ENCODE measurements at places on chromosomes 12 and 14.

- DNase-seq, result no peak
Observed at GRCh38 chr12:104136577-104136976, 1.4 kb downstream of the NFYB start.

GRCh38 chr12:72075891-72076557 is 137.4 kb downstream of the TPH2 start:
- no peak for DNase-seq

DNA sequence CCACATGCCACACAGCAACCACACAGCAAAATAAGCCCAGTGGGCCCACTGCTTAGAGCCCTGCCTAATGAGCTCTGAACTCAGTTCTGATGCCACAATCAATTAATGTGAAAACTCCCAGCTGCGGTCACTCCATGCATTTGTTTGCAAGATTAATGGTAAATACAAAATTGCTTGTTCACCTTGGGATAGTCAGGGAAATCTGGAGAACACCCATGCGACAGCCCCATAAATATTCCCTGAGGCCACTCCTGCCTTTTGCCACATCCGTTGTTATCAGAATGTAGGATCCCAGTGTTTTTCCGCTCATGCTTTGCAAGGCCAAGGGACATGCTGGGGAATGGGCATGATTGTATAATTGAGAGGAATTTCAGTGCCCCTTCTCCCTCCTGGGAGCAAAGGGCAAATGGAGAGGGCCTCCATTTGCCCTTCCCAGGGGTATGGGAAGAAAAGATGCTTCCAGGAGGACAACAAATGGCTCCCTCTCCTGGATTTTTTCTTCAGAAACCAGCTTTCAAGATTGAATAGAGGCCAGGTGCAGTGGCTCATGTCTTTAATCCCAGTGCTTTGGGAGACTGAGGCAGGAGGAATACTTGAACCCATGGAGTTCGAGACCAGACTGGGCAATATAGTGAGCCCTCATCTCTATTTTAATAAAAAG is 30.8 kb upstream of the CMKLR1 start:
- no peak for DNase-seq

- no peak for DNase-seq
Observed at GRCh38 chr12:130354407-130354806, 16.7 kb downstream of the PIWIL1 start.

- no peak for DNase-seq
Observed at GRCh38 chr12:132481771-132482745, 7.9 kb upstream of the FBRSL1 start.

DNA sequence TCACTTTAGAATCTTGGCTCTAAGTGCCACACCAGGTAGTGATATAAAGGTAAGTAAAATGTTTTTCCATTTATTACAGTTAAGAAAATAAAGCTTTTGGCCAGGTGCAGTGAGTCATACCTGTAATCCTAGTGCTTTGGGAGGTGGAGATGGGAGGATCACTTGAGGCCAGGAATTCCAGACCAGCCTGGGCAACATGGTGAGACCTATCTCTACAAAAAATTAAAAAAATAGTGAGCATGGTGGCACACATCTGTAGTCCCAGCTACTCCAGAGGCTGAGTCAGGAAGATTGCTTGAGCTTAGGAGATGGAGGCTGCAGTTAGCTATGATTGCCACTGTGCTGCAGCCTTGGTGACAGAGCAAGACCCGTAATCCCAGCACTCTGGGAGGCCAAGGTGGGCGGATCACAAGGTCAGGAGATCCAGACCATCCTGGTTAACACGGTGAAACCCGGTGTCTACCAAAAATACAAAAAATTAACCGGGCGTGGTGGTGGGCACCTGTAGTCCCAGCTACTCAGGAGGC is 5.0 kb downstream of the FANCM start:
- DNase-seq, result no peak

GRCh38 chr14:87667659-87668058 is 325.3 kb downstream of the GALC start:
- DNase-seq, result no peak

- no peak for DNase-seq
Observed at GRCh38 chr12:28543021-28543890, 353.0 kb downstream of the CCDC91 start.

- DNase-seq, result no peak
Observed at GRCh38 chr14:65840118-65840751, 427.7 kb downstream of the FUT8 start.

GRCh38 chr12:11630046-11630706 is 19.3 kb upstream of the ETV6 start:
- no peak for DNase-seq

- no peak for DNase-seq
Observed at GRCh38 chr14:65769151-65769550, 356.6 kb downstream of the FUT8 start.

DNA sequence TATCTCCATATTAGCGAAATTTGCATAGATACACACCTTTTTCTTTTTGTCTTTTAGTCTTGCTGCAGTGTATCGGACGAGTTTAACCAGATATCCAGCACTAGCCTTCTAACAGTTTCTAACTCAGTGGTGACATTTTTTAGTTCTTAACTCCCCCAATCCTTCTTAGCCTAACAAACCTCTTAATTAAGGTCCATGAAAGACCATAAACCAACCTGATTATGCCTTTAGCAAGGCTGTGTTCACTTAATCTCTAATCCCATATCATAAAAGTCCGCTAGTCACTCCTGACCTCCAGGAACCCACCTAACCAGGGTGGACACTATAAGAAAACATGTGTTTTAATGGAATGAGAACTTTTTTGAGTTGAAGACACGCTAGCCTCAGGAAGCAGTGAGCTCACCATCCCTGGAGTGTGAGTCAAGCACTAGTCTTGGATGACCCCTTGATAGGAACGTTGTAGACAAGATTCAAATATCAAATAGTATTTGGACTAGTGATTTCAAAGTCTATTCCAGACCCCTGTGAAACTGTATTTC is 9.5 kb downstream of the CDKN1B start:
- DNase-seq, result no peak

- no peak for DNase-seq
Observed at GRCh38 chr14:67490196-67490595, 1.7 kb upstream of the TMEM229B start.

- DNase-seq, result no peak
Observed at GRCh38 chr12:52333321-52333720, 12.1 kb upstream of the KRT83 start.

DNA sequence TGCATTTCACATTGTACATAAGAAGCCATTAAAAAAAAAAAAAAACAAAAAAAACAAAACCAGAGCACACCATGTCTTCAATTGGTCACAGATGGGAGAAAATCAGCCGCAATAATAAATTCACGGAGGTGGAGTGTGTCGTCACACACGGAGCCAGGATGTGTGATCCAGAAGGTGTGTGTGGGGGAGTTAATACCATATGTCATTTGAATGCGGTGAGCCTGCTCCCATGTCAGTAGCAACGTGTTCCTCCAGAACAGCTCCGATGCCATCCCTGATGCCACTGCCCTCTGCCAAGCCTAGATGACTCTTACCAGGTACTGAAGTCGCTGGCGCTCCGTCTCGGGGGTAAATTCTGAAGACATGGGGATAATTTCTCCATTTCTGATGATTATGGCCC is 197.8 kb downstream of the PPM1H start:
- no peak for DNase-seq

DNA sequence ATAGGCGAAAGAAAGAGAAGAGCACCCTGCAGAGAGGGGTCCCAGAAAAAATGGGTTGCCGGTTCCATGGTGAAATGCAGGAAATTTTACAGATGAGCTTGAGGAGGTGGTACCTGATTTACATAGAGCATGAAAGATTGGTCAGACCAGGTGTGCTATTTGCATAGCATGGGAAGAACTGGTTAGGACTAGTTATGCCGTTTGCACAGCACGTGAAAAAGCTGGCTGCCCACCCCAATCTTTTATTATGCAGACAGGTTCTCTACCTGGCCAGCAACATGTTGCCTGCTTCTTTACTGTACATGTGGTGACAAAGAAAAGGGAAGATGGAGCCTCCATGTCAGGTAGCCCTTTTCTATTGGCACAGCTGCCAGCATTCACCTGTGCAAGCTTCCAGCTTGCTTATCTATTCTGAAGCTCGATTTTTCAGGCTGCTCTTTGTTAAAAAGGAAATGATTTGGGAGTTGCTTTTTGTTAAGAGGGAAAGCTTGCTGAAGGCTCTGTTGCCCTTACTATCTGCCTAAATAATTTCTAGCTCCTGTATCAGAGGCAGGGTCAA is 62.9 kb upstream of the ELK3 start:
- no peak for DNase-seq

DNA sequence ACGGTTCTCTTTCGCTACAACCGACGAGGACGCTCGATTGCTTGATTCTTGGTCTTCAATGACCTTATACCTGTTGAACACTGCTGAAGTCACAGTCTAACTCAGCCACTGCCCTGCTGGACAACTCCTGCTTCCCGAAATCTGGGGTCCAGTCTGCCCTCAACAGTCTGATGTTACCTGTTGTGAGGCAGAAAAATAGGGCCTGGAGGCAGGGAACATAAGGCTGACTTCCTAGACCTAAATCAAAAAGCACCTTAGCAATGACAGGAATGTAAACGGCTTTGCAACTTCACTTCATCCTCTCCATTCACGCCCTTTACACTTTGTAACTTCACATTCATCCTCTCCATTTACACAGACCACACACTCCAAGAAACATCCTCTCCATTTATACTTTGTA is 597 bp upstream of the GLTP start:
- DNase-seq, result no peak

DNA sequence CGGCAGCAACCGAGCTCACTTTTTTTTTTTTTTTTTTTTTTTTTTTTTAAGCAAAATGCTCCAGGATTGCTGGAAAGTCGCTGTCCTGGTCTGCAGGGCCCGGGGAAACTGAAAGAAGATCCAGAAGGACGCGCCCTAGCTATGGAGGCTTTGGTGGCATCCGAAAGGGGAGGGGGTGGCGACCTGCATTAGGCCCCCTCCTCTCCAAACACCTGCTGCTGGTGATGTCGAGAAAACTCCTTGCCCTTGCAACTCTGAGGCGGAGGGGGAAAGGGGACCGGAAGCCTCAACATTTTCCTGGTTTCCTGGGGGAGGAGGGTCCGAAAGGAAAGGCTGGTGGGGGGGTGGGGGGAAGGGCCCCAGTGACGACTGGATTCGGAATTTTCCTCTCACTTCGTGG is 421.1 kb downstream of the VRK1 start:
- no peak for DNase-seq

- DNase-seq, result no peak
Observed at GRCh38 chr12:79086541-79087296, 222.1 kb downstream of the SYT1 start.

DNA sequence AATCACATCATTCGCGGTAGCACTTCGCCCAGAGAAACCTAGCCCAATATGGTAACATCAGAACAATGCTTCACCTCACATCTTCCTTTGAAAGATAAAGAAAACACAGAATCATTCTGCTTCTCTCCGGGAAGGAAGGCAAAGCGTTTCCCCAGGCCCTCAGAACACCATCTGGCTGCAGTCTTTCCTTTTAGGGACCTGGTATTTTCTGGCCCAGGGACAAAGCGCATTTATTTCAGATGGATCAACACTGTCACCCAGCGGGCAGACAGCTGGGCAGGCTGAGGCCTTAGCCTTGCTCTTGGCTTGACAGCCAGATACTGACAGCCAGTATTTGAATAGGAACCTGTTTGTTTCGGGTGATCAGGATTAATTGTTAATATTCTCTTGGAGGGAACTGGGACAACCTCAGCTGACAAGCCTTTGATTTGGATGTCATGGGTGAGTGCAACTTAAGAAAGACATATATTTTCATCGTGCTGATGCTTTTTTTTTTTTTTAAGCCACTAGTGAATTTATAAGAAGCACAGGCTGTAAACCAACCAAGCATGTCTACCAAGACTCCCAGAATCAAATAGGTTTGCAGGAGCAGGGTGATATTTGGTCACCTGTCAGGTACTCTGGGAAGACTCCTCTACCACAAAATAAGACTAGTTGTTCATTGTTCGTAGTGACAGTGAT is 118.9 kb downstream of the VEZT start:
- DNase-seq, result no peak

GRCh38 chr12:43832463-43833168 is 3.3 kb upstream of the TMEM117 start:
- no peak for DNase-seq

GRCh38 chr14:92625213-92625612 is 111.6 kb downstream of the RIN3 start:
- DNase-seq, result no peak

GRCh38 chr12:7444076-7444475 is at the start of gene CD163L1:
TSS of gene CD163L1 (minus strand) at chr12:7444153. CDS start at chr12:7444127, 26 bp downstream.
- no peak for DNase-seq

GRCh38 chr14:85399186-85399585 is 130.8 kb upstream of the FLRT2 start:
- no peak for DNase-seq

DNA sequence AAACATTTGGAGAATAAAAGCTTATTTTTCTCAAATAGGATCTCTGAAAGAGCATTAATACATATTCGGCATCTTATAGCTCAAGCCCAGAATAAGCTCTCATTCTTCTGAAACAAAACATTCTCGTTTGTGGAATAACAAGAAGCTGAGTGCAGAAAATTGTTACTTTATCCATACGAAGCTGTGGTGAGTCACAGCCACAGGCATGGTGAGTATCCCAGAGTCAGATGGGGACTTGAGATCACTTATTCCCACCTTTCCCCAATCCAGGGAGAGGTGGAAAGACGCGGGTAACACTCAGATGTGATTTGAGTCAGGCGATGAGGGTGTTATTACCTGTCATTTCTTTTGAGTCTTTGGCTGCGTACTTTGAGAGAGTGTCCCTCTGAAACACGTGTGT is 214.6 kb upstream of the TMEM132C start:
- DNase-seq, result no peak

GRCh38 chr14:100589760-100590469 is 2.7 kb upstream of the BEGAIN start:
- DNase-seq, result no peak

DNA sequence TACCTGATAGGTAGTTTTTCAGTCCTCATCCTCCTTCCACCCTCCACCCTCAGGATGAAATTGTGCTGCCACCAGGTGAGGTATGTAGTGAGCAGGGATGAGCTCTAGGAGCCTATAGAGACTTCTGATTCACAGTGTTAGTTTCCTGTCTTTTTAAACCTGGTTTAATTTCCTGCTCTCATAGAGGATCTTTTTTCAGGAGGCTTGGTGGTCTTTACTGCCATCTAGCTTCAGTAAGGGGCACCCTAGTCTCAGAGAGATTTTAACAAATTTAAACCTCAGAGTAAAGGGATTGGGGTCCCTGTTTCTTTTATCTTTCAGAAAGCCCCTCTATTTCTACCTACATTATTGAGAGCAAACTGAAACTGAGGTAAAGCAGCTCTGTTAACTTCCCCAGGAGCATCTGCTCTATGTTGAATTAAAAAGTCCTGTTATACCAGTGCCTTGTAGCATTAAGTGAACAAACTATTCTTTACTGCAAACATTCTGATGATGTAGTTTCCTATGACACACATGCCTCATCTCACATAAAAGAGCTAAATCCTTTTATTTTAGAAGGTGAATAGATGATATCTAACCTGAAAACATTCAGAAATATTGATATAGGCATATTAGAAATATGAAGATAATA is 172.2 kb upstream of the DDHD1 start:
- no peak for DNase-seq

All from GM13976 (cell line).